ENCODE measurements at places on chromosomes 3 and 15.

DNA sequence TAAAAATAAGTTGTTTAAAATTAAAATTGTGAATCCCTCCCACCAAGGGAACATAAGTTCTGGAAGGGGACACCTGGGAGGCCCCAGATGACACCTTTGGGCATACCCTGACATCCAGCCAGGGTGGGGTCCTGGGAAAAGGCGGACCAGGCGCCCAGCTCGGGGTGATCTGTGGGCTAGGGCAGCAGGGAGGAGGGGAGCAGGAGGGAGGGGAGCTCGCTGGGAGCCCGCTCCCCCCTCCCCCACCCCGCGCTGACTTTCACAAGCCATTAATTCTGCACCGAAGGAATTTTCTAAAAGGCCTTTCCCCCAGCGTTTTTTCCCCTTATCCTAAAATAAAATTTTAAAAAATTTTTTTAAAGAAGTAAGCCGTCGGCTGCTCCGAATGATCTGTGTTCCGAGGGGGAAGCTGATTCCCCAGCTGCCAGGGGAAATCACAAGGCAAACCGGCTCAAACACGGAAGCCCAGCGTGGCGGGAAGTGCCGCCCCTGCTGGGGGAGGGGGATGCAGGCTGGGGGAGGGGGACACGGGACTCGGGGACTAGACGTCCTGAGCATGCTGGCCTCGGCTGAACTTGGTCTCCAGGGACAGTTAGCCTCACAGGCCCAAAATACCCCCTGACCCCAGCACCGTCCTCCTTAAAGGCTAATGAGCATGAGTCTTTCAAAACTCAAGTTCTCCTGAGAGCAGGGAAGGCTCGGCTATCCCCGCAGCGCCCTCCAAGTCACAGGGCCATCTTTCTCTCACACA lies 13.9 kb downstream of the PLXND1 start:
- DNase-seq, result no peak

DNA sequence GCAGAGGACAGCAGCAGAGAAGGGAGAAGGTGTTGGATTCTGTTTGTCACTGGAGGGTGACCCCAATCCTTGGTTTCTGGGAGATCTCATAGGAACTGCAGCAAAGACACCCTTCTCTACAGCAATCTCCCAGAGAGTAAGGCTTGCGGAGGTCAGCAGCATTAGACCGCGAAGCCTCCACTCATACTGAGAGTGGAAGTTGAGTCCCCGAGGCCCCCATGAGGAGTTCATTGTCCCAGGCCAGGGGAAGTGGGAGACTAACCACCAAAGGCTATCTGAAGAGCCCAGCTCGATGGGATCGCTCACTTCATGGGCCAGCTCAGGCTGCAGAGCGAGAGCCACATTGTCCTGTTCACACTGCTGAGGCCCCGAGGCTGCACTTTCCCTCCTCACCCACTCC lies 44.6 kb downstream of the GLDN start:
- no peak for DNase-seq

GRCh38 chr15:26667222-26667988 lies 105.5 kb downstream of the GABRB3 start:
- no peak for DNase-seq

DNA sequence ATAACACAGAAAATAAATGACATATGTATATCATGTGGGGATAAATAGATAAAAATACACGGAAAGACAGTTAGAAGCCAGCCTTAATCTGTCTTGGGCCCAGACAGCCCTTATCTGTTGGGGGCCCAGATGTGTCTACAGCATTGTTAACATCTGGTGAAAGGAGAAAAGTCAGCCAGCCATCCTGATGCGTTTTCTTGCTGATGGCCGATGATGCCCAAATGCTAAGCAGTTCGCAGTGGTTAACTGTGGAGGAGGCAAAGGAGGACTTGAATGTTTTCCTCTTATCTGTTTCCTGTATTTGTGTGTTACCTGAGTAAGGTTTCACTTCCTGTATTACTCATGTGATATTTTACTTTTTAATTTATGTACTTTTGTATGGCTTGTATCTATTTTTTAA lies 46.2 kb downstream of the NOX5 start:
- peak; percentile 30 for DNase-seq

GRCh38 chr3:146883288-146883687 lies 278.1 kb upstream of the PLSCR5 start:
- DNase-seq, result no peak

DNA sequence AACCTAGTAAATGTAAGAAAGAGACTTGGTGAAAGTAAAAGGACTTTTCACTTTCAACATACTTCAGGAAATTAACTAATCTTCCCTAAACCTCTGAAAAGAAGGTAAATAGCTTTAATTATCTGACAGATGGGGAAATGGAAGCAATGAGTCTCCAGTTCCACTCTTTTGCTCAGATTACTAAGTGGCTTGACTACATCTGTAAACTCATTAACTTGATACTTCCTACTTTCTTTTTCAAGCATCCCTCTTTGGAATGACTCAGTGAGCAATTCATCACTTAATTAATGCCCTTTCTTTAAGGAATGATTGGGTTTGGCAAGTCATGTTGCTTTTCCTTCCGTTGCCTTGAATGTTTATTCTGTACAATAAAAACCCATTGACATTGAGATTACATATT lies 234.2 kb downstream of the GRM7 start:
- no peak for DNase-seq

GRCh38 chr3:42226470-42227425 lies 39.2 kb downstream of the CCK start:
- no peak for DNase-seq

DNA sequence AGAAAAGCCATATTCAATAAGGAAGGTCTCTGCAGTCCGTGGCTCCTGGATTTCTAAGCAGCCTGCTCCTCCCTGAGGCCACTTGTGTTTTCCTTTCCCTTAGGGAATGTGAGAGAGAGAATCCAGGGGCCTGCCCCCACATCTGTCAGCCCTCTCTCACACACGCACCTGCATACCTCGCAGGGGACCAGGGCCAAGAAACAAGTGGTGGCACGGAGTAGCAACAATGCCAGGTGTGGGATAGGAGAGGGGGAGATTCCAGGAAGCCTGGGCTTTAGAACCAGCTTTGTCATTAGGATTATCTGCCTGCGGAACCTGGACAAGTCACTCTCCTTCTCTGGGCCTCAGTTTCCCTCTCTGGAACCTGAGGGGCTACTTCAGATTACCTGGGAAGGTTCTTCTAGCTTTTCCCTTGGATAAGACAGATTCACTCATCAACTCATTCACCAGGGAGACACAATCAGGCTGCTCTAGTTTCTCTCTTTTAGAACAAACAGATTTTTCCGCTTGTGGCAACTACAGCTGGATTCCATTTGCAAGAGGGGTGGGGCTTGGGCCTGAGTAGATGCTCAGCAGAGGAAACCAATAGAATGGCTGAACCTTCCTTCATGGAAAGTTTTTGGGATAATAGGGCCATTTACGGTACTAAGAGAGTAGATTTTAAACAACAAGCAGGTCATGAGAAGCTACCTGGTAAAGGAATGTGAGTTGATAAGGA lies 19.5 kb downstream of the BCL6 start:
- DNase-seq, result no peak

- DNase-seq, result no peak
These were observed 420.2 kb downstream of the TBC1D5 start for GRCh38 chr3:17322106-17322793.

GRCh38 chr3:71578054-71578751 lies 5.3 kb downstream of the FOXP1 start:
- no peak for DNase-seq

- no peak for DNase-seq
These were observed 15.9 kb upstream of the SMAD3 start for GRCh38 chr15:67049351-67050044.

GRCh38 chr3:94405258-94406035 lies 342.6 kb downstream of the NSUN3 start:
- no peak for DNase-seq

DNA sequence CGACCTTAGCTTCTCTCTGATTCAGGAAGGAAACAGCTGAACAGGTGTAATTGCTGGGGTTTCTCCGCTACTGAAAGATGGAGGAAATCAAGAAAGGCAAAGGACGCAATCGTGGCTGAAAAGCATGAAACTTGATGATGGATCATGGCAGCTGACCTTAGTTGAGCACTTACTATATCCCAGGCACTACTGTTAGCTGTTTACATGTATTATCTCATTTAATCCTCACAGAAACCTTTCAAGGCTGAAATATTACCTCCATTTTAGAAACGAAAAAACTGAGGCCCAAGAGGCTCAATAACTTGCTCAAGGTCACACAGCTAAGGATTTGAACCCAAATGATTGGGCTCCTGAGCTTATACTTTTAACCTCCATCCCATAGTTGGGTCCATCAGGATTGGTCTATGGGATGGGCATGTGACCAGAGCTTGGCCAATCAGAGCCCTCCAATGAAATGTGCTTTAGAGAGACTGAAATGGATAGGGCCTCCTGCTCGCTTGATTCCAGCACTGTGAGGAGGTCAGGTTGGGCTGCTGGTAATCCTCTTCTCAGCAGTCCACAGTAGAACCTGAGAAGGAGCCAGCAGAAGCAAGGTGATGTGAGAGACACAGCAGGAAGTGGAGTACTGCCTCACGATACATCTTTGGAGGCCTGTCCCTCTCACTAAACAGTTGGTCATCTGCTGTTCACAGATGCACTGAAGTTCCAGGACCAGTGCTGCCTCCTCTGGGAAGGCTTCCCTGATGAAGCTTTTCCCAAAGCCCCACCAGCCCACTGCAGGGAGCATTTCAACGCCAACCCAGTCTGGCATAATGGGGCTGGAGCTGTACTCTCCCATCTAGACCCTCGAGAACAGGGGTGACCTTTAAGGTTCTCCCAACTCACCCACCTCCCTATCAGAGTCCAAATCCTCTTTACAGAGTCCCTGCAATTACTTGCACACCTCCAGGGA lies 10.4 kb downstream of the CLN6 start:
- DNase-seq, result no peak

DNA sequence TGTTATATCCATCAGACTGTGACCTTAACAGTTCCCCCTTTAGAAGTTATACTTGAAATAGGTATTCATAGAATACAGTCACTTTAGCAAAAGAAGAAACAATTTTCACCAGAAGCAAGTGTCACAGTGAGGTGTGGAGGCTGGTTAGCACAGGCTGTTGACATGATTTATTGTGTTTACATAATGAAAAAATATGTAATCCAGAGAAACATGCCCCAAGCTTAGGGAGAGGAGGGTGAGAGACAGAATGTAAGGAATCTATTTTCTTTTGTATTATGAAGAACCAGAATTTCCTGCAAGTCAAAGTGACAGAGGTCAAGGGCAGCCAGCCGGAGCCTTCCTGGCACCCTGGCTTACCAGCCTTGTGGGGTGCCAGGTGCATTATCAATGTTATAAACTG lies 4.0 kb downstream of the IL12A start:
- no peak for DNase-seq

DNA sequence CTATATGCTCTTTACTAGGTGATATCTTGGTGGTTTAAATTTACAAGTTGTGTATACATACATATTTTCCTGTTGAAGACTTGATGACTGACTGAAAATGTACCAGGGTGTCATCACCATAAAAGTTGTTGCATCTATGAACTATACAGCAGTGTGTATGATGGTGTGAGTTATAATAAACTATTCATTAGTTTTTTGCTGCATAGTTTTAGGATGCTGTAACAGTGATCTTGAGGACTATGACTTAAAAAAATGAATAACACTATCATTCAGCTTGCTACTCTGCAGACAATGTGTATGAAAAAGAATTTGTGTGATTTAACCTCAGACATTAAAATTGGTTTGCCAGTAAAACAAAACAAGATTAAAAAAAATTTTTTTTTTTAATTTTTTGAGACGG lies 49.0 kb downstream of the UBE2E2 start:
- no peak for DNase-seq

DNA sequence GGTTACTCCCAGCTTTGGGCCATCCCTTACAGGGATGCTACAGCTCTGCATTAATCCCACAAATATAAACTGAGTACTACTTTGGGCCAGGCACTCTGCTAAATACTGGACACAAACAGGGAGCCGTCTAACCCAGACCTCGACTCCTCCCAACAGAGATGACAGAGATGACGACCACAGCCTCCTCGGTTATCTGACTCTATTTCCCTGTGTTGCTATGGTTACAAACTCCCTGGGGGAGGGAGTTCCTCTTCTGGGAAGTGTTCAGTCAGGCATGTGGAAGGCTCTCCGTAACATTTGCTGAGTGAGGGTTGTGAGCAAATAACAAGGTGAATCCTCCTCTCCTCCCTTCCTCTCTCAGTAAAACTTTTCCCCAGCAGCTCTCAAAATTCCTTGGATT lies 6.7 kb upstream of the CMTM7 start:
- DNase-seq, result no peak

GRCh38 chr3:155617346-155617925 lies 127.4 kb downstream of the PLCH1 start:
- no peak for DNase-seq

GRCh38 chr3:25088284-25088683 lies 339.8 kb upstream of the RARB start:
- DNase-seq, result no peak

DNA sequence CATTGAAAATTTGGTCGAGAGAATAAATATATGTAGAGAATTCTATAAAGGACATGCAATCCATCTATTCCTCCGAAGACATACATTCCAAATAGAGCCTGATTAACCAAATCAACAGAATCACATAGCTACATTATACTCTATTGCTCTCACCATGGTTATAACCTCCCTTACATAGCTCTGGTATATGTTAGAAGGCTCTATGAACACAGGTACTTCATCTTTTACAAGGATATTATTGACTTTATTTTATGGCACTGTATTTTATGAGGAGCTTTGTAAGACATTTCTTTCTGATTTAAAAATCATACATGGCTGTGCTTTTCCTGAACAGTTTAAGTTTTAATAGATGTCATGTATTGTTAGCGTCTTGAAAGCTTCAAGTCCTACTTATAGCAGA lies 4.8 kb downstream of the IGSF10 start:
- no peak for DNase-seq
